ENCODE measurements at places on chromosomes 11 and 22.

- DNase-seq: no peak
Observed at GRCh38 chr22:41690476-41690875, 1.8 kb upstream of the SNU13 start.

- DNase-seq: no peak
Observed at GRCh38 chr11:76738618-76739240, 44.4 kb upstream of the TSKU start.

DNA sequence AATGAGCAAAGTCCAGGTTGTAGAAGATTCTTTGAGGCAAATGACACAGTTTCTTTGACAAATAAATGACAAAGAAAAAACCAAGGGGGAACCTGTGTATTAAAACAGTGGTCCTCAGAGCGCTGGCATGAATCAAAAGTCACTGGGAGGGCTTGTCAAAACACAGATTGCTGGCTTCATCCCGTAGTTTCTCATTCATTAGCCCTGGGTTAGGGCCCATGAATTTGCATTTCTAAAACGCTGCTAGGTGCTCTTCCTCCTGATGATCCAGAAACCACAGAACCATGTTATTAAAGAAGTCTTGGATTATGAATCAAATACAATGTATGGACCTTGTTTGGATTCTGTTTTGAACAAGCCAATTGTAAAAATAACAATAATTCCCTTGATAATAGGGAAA is 92.7 kb downstream of the YAP1 start:
- DNase-seq: no peak

DNA sequence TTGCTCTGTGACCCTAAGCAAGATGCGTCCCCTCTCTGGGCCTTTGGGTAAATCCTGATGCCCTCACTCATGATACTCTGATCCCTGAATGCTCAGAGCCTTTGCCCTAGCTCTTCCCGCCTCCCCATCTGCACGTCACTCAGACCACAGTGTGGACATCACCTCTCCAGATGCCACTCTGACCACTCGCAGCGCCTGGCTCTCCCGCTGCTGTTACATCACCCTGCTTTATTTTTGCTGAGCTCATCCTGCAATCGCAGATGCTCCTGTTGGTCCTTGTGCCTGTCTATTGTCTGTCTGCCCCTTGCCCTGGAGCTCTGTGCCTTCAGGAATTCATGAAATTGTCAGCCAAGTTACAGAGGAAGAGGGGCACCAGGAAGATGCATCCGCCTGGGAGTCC is 5.5 kb downstream of the OSM start:
- no peak for DNase-seq

DNA sequence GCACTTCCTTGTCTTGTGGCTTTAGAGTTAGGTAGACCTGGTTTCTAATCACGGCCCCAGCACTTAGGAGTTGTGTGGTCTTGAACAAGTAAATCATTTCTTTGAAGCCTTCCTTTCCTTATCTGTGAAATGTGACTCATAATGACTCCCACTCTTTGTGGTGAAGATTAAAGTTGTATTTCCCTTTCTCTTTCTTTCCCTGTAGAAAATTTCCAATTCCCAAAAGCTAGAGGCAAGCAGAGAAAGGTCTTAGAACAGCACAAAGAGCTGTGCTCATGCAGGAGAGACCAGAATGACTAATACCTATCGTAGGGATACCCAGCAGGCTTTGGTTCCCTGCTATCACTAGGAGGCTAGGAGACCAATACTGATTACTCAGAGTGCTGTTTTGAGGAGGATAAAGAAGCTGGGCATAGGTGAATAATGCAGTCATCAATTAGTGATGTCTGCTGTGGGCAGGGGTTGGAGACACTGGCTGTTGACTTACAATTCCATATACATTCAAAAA is 270.7 kb upstream of the SYN3 start:
- DNase-seq: no peak

- DNase-seq: no peak
Observed at GRCh38 chr11:106503901-106504300, 426.4 kb downstream of the AASDHPPT start.

DNA sequence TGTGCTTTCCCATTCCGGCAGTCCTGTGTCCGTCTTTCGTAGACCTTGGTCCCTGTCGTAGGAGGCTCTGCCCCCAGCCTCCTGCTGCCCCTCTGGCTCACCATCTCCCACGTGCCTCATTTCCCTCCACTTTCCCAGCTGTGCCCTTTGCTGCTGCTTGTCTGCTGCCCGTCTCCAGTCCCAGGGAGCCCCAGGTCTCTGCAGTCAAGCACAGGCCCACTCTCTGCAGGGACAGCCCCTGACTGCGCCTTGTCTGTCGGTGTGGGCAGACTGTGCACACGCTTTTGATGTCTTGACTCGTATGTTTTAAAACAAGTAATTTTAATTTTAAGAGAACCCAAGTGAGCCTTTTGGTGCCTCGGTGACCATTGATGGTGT is 12.4 kb downstream of the DGCR8 start:
- DNase-seq: no peak

GRCh38 chr11:35981581-35981980 is 37.7 kb downstream of the LDLRAD3 start:
- no peak for DNase-seq

DNA sequence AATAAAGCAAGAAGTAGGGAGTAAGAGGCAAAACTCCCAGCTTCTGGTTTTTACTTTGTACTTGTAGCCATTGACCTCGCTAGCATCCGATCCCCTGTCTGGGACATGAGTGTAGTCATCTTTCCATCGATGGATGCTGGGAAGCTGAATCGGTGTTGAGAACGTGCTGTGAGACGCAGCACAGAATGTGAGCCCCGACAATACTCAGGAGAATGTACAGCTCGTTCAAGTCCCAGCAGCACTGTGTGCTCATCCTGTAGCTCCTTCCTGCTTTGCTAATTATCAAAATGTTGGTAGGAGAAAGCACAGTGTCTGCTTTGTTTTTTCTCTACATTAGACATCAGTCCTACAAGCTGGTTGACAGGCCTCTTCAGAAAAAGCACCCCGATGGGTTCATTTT is 56.6 kb downstream of the JAM3 start:
- DNase-seq: no peak

GRCh38 chr11:33178443-33179180 is 17.3 kb upstream of the CSTF3 start:
- no peak for DNase-seq

GRCh38 chr22:23243006-23243573 is 62.8 kb downstream of the BCR start:
- peak; percentile 71 for DNase-seq

GRCh38 chr11:117595440-117595839 is 201.6 kb downstream of the DSCAML1 start:
- DNase-seq: no peak

DNA sequence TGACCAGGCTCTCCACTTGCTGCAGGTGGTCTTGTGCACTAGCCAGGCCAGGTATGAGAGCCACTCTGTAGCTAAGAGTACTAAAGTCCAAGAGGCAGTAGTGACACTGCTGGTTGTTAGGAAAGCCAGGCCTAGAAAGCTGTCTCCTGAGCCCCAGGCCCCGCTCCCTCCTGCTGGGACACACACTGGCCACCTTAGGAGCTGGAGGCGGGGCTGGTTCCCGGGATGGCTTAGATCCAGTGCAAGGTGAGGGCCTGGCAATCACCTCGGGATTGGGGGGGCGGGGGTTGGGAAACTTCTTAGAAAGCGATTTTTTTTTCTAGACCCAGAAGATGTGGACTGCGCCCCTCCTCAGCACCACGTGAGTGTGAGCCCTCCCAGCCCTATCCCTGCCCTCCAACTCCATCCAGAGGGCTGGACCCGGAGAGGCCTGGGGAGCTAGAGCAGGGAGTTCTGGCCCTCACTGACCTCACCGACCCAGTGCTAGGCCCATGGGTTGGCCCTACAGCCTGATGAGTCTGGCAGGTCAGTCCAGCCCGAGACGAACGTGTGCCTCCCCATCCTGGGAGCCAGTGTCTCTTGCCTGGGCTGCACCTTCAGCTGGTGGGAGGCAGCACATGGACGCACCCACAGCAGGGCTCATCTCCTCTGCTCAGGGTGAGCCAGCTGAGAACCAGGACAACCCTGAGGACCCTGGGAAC is 18.1 kb downstream of the SLC37A2 start:
- no peak for DNase-seq

- no peak for DNase-seq
Observed at GRCh38 chr11:35246745-35247144, 107.8 kb downstream of the CD44 start.

DNA sequence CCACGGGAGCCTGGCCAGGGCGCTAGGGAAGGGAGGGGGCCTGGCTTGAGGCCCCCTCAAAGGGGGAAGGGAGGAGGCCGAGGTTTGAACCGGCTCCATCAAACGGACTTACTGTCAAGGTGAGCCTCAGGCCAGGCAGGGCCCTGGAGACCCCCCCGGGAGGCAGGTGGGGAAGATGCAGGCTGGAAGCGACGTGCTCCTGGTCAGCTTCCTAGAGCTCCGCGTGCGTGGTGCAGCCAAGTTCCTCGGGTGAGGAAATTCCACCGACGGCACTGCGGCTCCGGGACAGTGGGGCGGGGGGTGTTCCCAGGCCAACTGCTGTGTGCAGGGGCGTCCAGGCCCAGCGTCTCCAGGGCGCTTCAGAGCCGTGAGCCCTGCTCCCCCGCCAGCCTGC is 7.2 kb upstream of the TRABD start:
- no peak for DNase-seq

- no peak for DNase-seq
Observed at GRCh38 chr11:76206077-76206326, 300 bp downstream of the WNT11 start.

DNA sequence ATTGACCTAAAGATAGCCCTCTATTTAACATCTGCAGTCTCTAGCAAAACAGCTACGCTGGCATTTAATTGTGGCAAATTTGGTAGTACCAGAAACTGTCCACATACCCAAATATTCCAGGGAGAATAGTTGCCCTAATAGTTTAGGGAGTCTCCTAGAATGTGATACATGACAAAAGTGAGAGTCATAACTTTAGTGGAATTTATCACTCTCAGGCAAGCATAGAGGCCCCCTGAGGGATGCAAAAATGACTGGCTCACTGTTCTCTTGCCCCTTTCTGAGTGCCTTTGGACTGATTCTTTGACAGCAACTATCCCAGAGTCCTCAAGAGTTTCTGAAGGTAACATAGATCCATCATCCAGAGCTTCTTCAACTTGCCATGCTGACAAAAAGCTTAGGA is 2.3 kb upstream of the OR51B4 start:
- DNase-seq: no peak

GRCh38 chr11:1310772-1311468 is 1.5 kb upstream of the TOLLIP start:
- DNase-seq: peak; percentile 52

DNA sequence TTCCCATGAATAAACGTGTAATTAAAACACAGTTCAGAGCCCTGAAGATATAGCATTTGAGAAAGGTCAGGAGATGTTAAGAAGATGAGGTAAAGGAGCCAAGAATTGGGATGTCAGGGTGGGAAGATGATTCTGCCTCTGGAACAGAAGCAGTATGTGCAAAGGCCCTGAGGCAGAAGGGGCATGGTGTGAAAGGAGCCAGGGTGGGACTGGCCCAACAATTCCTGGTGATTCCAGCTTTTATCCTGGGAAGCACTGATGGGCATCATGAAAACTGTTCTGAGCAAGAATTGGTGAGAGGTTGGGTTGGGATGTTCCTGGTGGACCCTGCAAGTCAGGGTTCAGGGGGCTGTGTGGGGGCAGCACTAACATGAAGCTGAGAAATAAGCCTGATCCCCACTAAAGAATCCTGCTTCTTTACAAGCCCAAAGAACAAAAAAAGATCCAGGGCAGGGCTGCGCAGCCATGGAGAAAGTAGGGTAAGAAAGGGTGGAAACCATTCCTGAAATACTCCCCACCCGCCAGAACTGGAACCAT is 2.5 kb upstream of the FXYD6 start:
- DNase-seq: no peak

DNA sequence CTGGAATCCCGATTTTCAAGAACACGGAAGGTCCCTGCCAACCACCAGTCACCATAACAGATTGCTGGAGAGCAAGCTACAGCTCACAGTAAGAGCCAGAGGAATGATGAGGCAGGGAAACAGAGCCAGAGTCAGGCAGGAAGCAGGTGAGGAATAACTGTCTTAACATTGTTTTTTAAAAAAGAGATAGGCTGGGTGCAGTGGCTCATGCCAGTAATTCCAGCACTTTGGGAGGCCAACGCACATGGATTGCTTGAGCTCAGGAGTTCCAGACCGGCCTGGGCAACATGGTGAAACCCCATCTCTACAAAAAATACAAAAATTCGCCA is 13.5 kb upstream of the CASTOR1 start:
- DNase-seq: no peak

DNA sequence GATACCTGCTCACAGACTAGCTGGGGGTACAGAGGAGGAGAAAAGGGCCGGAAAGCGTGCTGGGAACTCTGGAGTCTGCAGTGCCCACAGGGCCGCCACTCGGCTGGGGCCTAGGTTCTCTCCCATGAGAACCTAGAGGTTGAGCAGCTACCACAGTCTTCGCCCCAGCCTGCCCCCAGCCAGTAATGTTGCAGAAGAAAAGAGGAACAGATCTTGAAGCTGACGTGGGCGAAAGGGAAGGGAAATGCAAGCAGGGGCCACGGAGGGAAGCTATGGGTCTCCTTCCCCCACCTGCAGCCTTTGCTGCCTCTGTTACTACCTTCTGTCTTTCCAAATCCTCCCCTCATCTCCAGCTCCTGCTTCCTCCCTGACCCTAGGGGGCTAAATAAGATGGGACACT is 28.8 kb upstream of the P2RY2 start:
- DNase-seq: no peak

GRCh38 chr11:10764412-10764811 is 13.4 kb downstream of the CTR9 start:
- no peak for DNase-seq

- DNase-seq: no peak
Observed at GRCh38 chr22:49935561-49935960, 17.1 kb downstream of the CRELD2 start.

DNA sequence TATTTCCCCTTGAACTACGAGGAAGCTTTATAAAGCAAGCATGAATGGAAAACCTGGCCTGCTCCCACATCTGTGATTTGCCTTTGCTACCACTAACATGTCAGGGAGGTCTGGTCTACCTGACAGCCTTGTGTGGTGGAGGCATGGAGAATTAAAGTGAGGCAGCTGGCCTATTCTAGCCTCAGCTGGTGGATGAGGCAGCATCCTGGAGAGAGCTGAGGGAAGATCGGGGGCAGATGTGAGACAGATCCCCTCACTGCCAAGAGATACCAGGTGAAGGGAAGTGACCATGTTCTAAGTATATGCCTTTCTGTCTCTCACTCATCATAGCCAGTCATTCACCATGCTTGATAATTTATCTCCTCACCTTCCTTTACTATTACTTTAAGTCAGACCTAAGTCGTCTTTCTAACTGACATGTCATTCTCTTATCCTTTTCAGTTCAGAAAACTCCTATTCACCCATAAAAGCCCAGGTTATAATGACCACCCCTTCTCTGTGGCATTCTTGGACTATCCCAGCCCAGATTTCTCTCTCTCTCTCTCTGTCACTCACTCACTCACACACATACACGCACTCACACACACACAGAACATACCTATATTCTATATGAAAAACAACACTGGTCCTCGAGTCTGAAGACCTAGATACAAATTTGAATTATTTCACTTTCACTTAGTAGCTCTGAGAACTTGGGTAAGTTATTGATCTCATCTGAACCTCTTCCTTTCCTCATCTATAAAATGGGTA is 90.7 kb downstream of the CSNK2A3 start:
- DNase-seq: no peak

Data from activated T-cell treated with anti-CD3 and anti-CD28 coated beads for 48 hours (primary cell).